ENCODE measurements at places on chromosomes 6 and 20. TPM values are rescaled to one million over a fixed set of nuclear protein-coding genes. Genes with fewer than 3 reads are reported as not detected.

DNA sequence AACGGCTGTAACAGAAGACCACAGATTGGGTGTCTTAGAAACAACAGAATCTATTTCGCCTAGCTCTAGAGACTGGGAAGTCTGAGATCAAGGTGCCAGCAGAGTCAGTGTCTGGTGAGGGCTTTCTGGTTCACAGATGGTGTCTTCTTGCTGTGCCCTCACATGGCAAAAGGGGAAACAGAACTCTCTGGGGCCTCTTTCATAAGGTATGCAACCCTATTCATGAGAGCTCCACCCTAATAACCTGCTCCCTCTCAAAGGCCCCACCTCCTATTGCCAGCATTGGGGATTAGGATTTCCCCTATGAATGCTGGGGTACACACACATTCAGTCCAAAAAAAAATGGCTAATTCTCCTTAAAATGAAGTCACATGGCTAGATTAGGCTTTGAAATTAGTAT, 10.0 kb downstream of the TXNDC5 start:
- DNase-seq, result no peak

DNA sequence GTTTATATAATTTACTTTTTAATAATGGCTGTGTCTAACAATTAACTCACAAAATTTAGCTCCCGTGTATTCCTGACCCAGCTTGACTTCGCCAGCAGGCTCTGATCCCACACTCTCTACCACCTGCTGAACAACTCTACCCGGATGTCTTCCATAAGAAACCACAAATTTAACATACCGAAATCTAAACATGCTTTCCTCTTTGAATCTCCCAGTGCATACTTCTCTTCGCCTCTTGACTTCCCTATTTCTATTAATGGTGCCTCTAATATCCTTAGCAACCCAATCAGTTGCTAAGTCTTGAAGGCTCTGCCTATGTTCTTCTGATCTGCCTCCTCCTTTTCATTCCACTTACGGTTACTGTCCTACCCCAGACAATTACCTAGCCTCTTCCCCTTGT, 4.6 kb upstream of the MYB start:
- DNase-seq, result no peak

DNA sequence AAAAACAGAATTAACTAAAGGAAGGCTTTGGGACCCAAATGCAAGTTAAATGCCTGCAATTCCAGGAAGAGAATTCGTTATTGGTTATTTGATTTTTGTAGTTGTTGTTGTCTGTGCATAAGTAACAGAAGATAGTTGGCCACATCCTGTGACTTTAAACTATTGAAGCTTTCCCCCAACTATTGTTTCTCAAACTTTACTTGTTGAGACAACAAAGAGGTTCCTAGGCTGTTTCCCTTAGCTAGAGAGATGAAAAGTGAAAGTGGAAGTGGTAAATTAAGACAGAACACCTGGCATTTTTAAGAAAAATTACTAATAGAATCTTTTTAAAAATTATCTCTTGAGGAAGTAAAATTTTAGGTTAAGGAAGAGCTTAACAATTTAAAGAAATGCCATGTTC, 525.2 kb downstream of the PKHD1 start:
- DNase-seq, result no peak

DNA sequence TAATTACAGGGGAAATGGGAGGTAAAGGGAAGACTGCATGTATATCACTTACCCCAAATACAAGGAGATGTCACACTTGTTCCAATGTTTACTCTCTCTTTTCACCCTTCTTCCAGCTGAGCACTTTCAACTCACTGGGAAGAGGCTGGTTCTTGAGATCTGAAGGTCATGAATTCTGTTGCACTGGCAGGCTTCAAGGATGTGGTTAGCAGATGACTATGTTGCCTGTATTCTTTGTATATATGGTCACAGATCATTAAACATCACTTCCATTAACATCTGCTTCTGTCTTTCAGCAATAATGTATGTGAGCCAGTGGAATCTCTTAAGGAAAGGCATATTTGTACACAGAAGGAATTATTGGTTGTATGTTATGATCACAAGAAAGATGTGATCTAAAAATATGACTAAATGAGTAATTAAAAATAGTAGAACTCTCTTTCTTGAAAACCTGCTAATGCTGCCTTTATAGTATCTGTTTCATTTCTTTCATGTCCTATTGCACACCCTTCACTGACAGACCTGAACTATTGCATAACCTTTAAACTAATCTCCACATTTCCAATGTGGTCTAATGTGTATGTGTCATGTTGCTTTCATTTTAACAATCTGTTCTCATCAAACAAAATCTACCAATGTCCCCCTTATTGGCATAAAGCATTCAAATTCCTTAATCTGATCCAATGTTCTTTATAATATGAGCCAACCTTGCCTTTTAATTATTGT, 131.4 kb upstream of the EPHA7 start:
- no peak for DNase-seq

- no peak for DNase-seq
Observed at GRCh38 chr6:106561686-106562405, 67.5 kb downstream of the RTN4IP1 start.

- no peak for DNase-seq
Observed at GRCh38 chr6:49264496-49264895, 198.6 kb downstream of the MMUT start.

GRCh38 chr20:39638731-39639130, 676.6 kb downstream of the DHX35 start:
- DNase-seq, result no peak

GRCh38 chr6:135173242-135173988, 7.7 kb upstream of the MYB start:
- no peak for DNase-seq

- no peak for DNase-seq
Observed at GRCh38 chr6:84095156-84095555, 61.6 kb downstream of the MRAP2 start.

GRCh38 chr6:63509652-63510352, 62.5 kb upstream of the LOC128125822 start:
- DNase-seq, result peak; percentile 78

DNA sequence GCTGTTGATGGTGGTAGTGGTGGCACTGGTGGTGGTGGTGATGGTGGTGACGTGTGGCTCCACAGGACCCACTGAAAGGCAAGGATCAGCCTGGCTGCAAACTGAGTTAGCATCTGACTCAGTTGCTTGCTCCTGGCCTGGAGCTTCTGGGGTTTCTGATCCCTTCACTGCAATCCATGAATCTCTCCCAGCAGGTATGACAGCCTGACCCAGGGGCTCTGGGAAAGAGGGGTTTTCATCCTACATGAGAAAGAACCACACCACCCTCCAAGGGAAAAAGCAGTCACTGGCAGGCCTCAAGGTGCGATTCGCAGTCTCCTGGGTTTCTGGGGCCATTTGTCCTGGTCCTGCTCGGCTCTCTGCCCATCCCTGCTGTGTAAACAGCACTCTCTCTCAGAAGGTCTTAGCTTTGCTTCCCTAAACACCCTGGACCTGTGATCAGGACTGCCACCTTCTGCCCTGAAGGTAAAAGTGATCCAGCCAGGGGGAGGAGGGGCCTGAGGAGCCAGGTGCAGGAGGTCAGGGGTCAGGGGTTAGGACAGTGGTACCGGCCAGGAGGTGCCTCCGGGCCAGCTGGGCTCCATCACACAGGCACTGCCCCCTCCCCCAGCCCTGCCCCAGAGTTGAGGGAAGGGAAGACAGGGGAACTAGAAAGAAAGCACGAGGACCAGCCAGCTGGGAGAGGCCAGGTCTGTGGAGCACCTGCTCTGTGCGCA, 152.0 kb downstream of the BMP7 start:
- DNase-seq, result no peak

- DNase-seq, result peak; percentile 82
Observed at GRCh38 chr6:11251553-11252360, 19.3 kb upstream of the NEDD9 start.

DNA sequence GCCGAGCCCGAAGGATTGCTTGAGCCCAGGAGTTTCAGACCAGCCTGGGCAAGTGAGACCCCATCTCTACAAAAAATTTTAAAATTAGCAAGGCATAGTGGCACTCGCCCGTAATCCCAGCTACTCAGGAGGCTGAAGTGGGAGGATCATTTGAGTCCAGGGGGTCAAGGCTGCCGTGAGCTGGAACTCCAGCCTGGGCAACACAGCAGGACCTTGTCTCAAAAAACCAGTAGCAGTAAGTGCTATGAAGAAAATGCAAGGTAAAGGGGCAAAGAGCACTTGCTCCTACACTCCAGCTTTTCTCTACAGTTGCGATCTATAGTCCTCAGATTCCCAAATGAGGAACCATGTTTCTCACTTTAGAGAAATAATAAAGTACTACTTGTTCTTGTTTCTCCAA, 1.8 kb upstream of the DDX39B start:
- no peak for DNase-seq

DNA sequence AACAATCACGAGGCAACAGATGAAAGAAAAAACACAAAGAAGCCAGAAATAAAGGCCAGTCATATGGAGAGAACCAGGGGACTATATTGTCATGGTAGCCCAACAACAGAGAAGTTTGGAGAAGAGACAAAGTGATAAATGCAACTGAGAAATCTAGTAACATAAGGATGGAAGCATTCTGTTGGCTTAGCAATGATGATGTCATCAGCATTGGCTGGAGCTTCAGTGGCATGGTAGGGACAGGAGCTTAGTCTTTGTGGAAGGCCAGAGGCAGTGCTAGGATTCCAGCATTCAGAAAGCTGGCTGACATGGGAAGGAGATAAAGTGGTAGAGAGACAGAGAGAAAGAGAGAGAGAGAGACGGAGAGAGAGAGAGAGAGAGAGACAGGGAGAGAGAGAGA, 276.4 kb downstream of the TRDN start:
- no peak for DNase-seq

DNA sequence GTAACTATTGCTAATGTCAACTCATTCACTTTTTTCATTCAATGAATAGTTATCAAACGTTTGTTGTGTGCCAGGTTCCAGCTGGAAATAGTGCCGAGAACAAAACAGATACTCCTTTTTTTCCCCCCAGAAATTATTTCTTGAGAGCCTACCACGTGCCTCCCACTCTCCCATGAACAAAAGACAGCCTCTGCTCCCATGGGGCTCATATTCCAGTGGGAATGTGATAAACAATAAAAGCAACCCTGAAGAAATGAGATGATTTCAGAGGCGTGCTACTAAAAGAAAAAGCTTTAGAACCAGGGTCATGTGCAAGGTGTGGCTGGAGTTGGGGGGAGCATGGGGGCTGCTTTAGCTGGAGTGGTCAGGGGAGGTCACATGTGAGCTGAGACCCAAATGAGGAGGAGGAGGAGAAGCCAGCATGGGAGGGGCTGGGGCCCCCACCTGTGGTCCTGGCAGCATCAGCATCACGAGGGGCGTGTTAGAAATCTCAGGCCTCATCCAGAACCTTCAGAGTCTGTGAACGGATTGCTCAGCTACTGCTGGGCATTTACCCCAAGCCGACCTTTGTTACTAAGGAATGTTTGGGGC, 157.4 kb downstream of the EYA2 start:
- no peak for DNase-seq

- peak; percentile 60 for DNase-seq
Observed at GRCh38 chr20:48247961-48248360, 462.7 kb upstream of the SULF2 start.

- no peak for DNase-seq
Observed at GRCh38 chr6:56888687-56889086, 66.2 kb upstream of the BEND6 start.

DNA sequence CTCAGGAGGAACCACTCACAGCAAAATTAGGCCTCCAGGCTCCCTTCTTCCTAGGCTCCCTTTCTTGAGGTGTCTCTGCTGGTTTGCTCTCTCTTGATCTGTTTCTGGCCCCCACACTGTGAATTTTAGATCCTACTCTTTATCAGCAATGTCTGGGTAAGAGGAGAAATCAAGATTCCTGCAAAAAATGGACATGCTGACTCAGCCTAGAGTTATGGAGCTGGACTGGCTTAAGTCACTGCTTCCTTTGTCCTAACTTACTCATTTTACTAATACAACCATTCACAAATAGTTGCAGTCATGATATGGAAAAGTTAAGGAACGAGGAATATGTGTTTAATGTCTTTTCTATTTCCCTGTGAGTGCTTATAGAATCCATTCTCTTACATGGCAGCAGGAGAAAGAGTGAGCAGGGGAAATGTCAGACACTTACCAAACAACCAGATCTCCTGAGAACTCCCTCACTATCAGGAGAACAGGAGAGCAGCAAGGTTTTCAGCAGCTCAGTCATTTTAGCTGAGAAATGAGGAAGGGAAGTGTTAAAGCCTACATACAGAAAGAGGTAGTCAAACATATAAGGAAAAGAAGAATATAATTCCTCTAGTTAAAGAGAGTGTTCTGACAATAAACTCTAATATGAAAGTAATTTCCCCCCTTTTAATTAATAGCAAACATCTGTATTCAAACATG, 160.8 kb downstream of the PDE7B start:
- no peak for DNase-seq

- no peak for DNase-seq
Observed at GRCh38 chr6:2855061-2855519, 13.4 kb upstream of the SERPINB1 start.

GRCh38 chr20:15840636-15841301, 732.5 kb downstream of the KIF16B start:
- no peak for DNase-seq

DNA sequence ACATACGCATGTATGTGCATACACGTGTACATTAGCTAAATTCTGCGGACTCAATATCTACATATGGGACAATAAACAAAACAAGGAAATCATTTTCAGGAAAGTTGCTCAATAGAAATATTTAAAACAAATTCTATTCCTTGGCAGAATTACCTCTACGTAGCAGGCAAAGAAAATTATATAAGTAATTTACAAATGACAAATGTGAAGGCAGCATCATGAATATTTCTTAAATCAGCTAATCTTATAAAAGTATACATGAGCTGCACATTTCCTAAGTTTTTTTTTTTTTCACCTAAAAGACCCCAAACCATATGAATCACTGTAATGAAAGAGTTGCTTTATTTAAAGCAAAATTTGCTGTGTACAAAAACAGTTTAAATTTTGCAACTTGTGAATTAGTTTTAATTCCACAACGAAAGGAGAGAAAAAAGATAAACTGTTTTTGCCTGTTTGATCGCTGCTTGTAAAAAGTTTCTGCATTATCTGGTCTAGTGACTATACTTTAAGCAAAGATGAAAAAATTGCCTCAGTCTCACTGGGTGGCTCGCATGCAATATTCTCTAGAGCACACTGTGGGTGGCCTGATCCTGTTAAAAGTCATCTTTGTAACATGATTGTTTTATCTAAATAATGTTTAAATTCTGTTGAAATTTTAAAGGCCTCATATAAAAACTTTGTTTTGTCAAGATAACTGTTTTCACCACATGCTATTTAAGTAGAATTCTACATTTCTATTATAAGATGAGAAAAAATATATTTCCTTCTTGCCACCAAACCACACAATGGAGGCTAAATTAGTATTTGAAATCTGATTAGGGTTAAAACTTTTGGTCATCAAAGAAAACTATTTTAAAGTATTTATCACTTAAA, 57.1 kb downstream of the HUS1B start:
- no peak for DNase-seq

AIF1 gene
- total RNA-seq, result 6.3 TPM

NMBR gene
- total RNA-seq, result 1.6 TPM

EEF1A2 gene
- total RNA-seq, result 9.8 TPM

LY6G6C gene
- 0.39 TPM for total RNA-seq

LPA gene
- 7.2 TPM for total RNA-seq

SIRPG gene
- 1.1 TPM for total RNA-seq

STMND1 gene
- 22.1 TPM for total RNA-seq

SPDEF gene
- total RNA-seq, result 0.47 TPM

TMC2 gene
- 0.63 TPM for total RNA-seq

SIRPB1 gene
- not detected for total RNA-seq

HUS1B gene
- 8.9 TPM for total RNA-seq

HLA-G gene
- 4.4 TPM for total RNA-seq

CALHM4 gene
- total RNA-seq, result not detected

GATA5 gene
- total RNA-seq, result 70.6 TPM

TBX18 gene
- total RNA-seq, result 10.0 TPM

Data from testis (tissue), 5 donors.